ENCODE measurements at places on chromosomes 4 and X.

DNA sequence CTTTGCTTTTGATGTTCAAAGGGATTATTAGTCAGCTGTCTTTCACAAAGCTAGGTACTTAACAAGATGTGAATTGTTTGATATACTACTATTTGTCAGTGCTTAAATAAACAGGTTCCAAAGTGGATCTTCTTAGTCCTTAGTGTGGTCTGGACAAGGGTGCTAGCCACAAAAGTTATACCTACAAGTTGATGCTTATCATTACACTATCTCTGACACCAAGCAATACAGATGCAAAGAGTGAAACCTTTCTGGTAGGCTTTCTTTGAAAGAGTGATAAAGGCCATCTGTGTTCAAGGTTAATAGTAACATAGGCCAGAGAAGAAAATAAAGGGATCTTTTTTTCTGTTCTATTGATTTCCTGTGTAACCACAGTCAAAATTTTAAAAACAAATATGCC, 12.2 kb upstream of the RBPJ start:
- DNase-seq, result no peak

DNA sequence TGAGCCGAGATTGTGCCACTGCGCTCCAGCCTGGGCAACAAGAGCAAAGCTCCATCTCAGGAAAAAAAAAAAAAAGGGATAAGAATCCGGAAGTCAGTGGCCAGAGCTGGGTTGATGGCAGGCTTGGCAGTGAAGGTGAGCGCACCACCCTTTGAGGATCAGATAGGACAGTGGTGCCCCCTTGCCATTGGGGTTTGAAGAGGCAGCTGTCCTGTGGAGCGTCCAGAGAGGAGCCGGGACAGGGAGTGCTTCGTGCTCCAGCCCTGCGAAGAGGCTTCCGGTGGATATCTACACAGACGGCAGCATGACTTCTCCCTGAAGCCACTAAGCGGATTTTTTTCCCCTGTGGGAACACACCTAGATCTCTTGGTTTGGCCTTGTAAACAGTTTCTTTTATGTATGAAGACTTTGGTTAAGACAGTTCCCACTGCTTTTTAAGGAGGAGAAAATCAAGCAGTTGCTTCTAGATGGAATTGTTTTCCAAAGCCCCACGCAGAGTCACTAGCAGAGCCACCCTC, 6.5 kb downstream of the TBC1D14 start:
- no peak for DNase-seq

DNA sequence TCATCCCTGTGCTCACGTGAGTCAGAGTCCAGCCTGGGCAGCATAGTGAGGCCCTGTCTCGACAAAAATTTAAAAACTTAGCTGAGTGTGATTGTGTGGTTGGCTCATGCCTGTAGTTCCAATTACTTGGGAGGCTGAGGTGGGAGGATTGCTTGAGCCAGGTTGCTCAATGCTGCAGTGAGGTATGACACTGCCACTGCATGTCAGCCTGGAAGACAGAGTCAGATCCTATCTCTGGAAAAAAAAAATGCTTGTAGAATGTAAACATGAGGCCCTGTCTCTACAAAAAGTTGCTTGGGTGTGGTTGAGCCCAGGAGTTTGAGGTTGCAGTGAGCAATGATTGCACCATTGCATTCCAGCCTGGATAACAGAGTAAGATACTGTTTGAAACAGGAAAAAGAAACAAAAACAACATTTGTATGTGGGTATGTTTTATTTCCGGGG, 11.3 kb upstream of the YTHDC1 start:
- DNase-seq, result no peak

- DNase-seq, result no peak
Observed at GRCh38 chr4:128570387-128570975, 239.0 kb upstream of the JADE1 start.

- DNase-seq, result no peak
Observed at GRCh38 chr4:143405075-143405730, 68.5 kb downstream of the GAB1 start.

GRCh38 chr4:118410138-118410537, 57.3 kb upstream of the PRSS12 start:
- no peak for DNase-seq

DNA sequence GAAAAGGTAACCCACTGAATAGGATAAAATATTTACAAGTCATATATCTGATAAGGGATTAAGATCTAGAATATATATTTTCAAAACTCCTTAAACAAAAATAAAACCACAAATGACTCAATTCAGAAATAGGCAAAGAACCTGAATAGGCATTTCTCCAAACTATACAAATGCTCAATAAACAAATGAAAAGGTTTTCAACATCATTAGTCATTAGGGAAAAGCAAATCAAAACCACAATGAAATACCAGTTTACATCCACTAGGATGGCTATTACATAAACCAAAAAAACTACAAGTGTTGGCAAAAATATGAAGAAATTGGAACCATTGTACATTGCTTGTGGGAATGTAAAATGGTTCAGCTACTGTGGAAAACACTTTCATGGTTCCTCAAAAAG, 167.0 kb upstream of the GALNT7 start:
- no peak for DNase-seq

DNA sequence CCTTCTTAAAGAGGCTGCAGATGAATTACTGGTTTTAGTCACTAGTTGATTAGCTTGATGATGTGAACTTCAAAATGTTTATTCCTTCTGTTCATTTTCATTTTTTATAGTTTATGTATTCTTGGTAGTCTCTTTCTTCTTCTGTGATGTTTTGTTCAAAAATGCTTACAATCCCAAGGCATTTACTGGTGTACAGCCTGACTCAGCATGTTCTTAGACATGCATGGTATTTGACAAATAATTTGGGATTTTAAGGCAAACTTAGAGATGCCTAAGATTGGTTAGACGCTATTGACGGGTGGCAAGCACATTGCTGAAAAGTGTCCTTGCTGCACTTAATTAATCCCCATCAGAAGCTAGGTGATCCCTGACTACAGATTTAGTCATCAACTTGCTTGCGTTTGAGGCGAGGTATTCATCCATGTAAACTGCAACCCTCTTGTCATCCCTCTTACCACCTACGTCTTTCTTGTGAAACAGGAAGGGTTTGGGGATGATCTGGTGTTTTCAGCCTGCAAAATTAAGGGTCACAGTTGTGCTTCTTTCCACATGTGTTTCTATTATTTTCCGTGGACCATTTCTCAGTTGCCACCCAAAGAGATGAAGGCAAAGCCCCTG, 331.8 kb downstream of the DKK2 start:
- DNase-seq, result no peak

DNA sequence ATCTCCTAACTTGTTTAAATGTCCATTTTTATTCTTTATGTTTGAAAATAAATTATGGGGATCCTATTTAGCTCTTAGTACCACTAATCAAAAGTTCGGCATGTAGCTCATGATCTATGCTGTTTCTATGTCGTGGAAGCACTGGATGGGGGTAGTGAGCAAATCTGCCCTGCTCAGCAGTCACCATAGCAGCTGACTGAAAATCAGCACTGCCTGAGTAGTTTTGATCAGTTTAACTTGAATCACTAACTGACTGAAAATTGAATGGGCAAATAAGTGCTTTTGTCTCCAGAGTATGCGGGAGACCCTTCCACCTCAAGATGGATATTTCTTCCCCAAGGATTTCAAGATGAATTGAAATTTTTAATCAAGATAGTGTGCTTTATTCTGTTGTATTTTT, 27.6 kb downstream of the NUDT6 start:
- no peak for DNase-seq

DNA sequence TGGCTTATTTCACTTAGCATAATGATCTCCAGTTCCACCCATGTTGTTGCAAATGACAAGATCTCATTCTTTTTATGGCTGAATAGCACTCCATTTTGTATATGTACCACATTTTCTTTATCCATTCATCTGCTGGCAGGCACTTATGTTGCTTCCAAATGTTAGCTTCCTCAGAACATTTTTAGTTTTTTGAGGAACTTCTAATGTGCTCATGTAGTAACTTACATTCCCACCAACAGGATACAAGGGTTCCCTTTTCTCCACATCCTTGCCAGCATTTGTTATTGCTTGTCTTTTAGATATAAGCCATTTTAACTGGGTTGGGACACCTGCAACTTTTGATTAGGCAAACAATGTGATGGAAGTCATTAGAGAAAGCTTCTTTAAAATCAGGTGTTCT, 454.2 kb downstream of the NLGN4X start:
- no peak for DNase-seq

GRCh38 chrX:10011261-10011931, 44.2 kb downstream of the CLDN34 start:
- no peak for DNase-seq

DNA sequence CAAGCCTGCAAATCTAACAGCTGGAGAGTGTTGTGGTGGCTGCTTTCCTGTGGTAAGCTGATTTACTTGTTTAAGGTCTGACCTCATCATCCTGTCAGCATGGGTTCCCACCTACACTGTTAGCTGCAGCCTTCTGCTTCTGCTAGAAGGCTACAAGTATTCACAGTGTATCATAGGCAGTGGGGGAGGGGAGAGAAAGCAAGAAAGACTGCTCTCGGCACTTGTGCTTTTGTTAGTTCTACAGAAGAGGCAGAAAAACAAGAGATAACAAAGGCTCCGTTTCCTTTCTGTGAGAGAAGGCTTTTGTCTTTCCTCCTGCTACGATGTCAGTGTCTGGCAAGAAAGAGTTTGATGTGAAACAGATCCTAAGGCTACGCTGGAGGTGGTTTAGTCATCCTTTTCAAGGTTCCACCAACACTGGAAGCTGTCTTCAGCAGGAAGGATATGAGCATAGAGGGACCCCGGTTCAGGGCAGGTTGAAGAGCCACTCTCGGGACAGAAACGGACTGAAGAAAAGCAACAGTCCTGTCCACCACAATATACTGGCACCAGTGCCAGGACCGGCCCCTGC, at the start of gene KLHL4:
KLHL4 (plus strand) TSS at position 232 of the 571 bp plus-strand sequence; CDS start at position 324, 92 bp downstream.
- DNase-seq, result no peak

- no peak for DNase-seq
Observed at GRCh38 chrX:12007881-12008280, 130.4 kb upstream of the FRMPD4 start.

- no peak for DNase-seq
Observed at GRCh38 chrX:830532-830931, 199.9 kb downstream of the SHOX start.

DNA sequence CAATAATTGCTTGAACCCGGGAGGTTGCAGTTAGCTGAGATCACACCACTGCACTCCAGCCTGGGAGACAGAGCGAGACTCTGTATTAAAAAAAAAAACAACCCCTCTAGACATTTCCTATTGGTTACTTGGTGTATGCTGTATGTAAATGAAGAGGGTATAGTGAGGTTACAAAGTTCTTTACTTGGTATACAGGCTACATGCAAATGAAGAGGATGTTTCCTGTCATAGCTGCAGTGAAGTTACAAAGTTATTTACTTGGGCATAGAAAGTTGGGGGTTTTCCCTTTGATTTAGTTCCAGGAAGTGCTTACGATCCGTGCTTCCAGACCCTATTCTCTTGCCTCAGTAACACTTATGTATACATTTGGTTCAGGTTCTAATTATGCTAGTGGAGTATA, 38.4 kb upstream of the CLNK start:
- no peak for DNase-seq

- DNase-seq, result no peak
Observed at GRCh38 chr4:151488968-151489367, 80.0 kb downstream of the FHIP1A start.

GRCh38 chr4:48683784-48684666, 96.1 kb downstream of the FRYL start:
- DNase-seq, result no peak

DNA sequence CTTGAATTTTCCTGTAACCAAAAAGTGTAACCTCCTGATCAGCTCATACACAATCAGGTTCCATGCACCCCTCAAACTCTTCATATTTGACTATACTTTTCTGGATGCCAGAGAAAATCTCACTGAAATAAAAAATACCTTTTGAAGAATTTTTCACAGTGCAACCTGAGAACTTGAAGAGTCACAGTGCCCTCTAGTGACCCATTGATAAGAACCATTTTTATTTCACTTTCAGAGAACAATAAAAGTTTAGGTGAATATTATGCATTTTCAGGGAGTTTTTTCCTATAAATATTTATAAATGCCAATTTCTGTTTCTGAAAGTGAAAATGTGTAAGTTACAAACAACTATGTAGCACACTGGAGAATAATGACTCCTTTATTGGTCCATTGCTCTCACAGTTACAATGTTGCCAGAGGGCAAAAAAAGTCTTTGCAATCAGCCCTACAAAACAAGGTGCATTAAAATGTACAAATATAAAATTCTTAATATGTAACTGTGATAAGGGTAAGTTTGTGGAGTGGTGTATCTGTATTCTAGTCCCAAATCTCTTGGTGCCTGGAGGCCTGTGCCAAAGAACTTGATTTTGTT, 153.6 kb upstream of the INTU start:
- no peak for DNase-seq

DNA sequence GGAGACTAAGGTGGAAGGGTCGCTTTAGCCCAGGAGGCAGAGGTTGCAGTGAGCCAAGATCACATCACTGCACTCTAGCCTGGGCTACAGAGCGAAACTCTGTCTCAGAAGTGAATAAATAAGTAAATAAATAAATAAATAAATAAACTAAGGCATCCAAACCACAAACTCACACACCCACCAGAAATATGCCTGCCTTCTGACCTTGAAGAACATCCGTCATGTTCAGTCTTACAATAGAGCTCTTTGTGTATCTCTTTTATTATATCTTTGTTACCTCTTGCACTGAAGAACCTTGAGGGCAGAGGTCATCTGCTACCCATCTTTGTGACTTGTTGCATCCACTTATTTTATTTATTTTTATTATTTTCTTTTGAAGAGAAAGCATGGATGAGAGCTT, 71.6 kb downstream of the PRRG1 start:
- DNase-seq, result no peak

- no peak for DNase-seq
Observed at GRCh38 chr4:186823989-186824388, 100.3 kb upstream of the FAT1 start.

- no peak for DNase-seq
Observed at GRCh38 chr4:168585168-168586091, 88.6 kb downstream of the PALLD start.

GRCh38 chr4:183541752-183542040, 36.8 kb downstream of the ING2 start:
- DNase-seq, result no peak

DNA sequence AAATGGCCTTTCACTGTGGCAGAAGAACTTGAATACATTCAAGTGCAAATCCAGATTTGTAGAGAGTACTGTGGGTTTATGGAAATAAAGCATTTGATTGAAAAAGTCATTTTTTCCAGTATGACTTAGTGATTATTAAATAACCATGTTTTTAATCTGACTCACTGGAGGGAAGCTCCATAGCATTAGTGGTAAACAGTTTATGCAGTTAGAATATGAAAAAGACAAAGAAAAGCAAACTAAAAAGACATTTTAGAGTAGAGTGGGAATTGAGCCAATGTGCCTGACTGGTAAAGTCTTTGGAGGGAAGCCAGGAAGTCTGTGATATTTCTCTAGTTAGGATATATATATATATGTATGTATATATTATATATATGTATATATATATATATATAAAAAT, 53.4 kb downstream of the FAT4 start:
- DNase-seq, result no peak
